Kidney (tissue), 22 donors: ENCODE measurements at places on chromosomes 6 and 20. TPM values are rescaled to one million over a fixed set of nuclear protein-coding genes. Genes with fewer than 3 reads are reported as not detected.
A peak's percentile ranks its signal among the peaks of the same experiment; 100 is the strongest.

The RNASET2 gene
- 69.0 TPM for total RNA-seq

DNA sequence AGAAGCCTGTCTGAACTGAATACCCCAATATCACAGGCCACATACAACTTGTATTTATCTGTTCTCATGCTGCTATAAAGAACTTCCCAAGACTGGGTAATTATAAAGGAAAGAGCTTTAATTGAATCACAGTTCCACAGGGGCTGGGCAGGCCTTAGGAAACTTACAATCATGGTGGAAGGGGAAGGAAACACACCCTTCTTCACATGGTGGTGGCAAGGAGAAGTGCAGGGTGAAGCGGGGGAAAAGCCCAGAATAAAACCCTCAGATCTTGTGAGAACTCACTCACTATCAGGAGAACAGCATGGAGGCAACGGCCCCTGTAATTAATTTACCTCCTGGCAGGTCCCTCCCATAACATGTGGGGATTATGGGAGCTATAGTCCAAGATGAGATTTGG is 50.3 kb upstream of the FNDC1 start:
- no peak for DNase-seq
- no peaks in the 10 kb centered on the region for H3K4me1 ChIP-seq
- H3K36me3 ChIP-seq = no peaks in the 10 kb centered on the region
- no peak overlapping the region for H3K27ac ChIP-seq
- no peak overlapping the region for H3K4me3 ChIP-seq

DNA sequence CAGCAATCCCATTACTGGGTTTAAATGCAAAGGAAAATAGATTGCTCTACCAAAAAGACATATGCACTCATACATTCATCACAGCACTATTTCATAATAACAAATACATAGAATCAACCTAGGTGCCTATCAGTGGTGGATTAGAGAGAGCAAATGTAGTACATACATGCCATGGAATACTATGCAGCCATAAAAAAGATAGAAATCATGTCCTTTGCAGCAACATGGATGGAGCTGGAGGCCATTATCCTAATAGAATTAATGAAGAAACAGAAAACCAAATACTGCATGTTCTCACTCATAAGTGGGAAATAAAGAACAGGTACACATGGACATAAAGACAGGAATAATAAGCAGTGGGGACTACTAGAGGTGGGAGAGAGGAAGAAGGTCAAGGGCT is 70.7 kb upstream of the MLIP start:
- H3K27me3 ChIP-seq = no peaks in the 10 kb centered on the region
- no peak for DNase-seq

GRCh38 chr6:166258854-166259276 is 49.3 kb downstream of the PRR18 start:
- no peaks in the 10 kb centered on the region for H3K4me1 ChIP-seq
- H3K36me3 ChIP-seq = no peaks in the 10 kb centered on the region
- no peak overlapping the region for H3K4me3 ChIP-seq

GRCh38 chr6:148392671-148393070 is 50.0 kb downstream of the SASH1 start:
- no peak overlapping the region for H3K27ac ChIP-seq
- no peak for DNase-seq
- no peaks in the 10 kb centered on the region for H3K36me3 ChIP-seq
- peaks cover 12% of the 10 kb centered on the region for H3K4me1 ChIP-seq

GRCh38 chr6:38686270-38687042 is 16.5 kb downstream of the GLO1 start:
- peaks cover 3% of the 10 kb centered on the region for H3K36me3 ChIP-seq
- H3K4me1 ChIP-seq = no peaks in the 10 kb centered on the region
- no peaks in the 10 kb centered on the region for H3K27me3 ChIP-seq
- no peak overlapping the region for H3K27ac ChIP-seq

The IL17F gene
- not detected for total RNA-seq

The FANCE gene
- 2.7 TPM for total RNA-seq

DNA sequence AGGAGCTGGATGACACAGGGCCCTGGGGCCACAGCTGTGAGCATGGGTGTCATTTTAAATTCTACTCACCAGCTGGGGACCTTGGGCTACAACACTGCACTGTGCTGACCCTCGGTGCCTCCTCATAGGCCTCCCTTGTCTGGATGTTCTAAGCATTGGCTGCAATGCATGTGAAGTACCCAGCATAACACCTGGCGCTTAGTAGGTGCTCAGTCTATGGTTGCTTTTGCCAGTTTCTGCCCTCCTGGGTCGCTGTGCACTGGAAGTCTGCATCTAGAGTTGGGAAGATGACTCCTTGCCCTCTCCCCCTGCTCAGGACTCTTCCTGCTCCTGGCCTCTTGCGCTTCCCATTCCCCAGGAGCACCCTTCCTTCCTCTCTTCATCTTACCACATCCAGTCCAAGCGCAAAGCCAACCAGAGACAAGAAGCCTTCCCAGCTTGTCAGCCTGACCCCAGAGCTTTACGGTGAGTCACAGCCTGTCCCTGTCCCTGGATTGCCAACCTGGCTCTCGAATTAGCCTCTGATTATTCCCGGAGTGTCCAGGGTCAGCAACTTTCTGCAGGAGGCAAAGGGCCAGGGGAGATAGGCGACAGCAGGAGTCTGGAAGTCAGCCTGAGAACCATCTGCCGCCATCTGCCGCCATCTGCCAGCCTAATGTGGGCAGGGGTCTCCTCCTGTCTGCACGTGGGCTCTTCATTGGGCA is 8.8 kb downstream of the SLC13A3 start:
- peaks cover 8% of the 10 kb centered on the region for H3K4me1 ChIP-seq
- no peak overlapping the region for H3K4me3 ChIP-seq
- H3K36me3 ChIP-seq = peaks cover 2% of the 10 kb centered on the region
- peak overlapping the region; percentile 73 for H3K27ac ChIP-seq

- DNase-seq = no peak
- no peak overlapping the region for H3K4me3 ChIP-seq
- peaks cover 6% of the 10 kb centered on the region for H3K4me1 ChIP-seq
Measured at GRCh38 chr6:46940433-46941226, 18.9 kb upstream of the ADGRF5 start.

DNA sequence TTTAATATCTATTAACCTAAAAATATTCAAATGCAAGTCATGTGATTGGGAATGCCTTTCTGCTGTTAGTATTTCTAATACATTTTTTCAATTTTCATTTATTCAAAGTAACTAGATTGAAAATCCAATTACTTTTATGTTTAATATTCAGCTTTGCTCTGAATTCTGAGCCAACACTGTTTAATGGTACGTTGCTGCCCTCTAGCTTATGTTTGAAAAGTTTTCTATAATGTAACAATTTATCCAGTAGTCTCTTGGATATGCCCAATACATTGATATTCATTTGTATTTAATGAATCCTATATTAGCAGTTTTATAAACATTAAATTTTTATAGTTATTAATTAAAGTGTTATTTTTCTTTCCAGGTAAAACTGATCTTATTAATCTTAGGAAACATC is 47.4 kb downstream of the LGSN start:
- no peaks in the 10 kb centered on the region for H3K4me1 ChIP-seq
- H3K27ac ChIP-seq = no peak overlapping the region
- H3K4me3 ChIP-seq = no peak overlapping the region
- no peaks in the 10 kb centered on the region for H3K27me3 ChIP-seq
- no peaks in the 10 kb centered on the region for H3K36me3 ChIP-seq
